ENCODE measurements at places on chromosomes 6 and 20. TPM values are rescaled to one million over a fixed set of nuclear protein-coding genes. Genes with fewer than 3 reads are reported as not detected.

DNA sequence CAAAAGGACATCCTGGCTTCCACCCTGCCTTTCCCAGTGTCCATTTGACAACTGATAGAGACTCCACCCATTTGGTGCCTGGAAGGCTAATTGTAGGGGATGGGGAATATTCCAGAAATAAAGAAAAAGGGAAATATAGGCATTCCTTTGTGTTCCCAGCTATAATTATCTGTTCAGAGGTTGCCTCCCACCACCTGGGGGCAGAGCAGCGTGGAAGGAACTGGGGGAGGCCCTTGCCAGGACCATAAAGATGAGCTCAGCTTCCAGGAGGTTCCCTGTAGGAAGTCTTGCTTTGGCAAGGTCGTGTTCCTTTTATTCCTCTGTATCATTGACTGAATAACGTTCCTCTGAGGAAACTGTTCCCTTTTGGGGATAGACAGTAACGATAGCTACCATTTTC is 214.7 kb downstream of the TFAP2C start:
- DNase-seq, result no peak

C6orf15 gene
- total RNA-seq, result not detected

DNA sequence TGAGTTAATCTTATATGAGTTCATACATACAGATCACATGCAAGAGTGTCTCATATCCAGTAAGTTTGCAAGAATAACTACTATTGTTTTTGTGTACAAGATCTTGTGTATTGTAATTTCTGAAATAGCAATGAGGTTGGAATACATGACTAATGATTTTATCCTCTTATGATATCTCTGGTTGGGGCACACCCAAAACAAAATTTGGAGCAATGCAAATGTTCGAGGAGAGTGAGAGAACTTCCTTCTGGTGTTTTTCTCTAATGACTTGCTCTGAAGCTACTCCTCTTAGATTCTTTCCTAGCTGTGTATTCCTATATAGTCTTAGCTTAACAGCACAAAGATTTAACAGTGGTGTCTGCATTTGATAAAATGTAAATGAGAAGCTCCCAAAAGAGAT is 252.5 kb downstream of the LAMA2 start:
- no peak for DNase-seq

IRF4 gene
- 0.27 TPM for total RNA-seq

GRCh38 chr20:23343590-23343989 is 7.0 kb upstream of the NXT1 start:
- DNase-seq, result no peak

DNA sequence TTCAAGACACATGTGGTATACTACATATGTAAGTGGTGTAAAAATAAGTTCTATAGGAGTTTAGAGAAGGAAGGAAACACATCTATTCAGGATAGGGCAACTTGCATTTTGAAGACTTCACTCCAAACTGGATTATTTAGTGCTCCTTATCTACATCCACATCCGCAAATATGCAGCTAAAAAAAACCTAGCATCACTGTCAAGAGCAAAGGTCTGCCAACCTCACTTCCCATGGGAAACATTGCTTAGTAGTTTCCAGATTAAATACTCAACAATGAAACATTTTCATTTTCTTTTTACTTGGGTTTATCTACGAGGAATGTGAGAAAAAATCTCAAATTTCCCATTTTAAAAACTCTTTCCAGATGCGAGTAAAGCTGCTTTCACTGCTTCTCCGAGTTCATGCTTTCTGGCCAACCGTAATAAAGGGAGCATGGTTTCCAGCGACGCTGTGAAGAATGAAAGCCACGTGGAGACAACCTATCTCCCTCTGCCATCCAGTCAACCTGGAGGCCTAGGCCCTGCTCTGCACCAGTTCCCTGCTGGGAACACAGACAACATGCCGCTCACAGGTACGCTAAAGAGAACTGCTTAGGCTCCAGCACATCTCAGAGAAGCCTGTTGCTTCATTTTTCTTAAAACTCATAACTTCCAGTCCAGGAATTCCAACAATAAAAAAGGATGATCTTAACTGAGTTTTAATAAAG is 48.2 kb downstream of the RFX6 start:
- DNase-seq, result no peak

BPIFB1 gene
- 0.45 TPM for total RNA-seq

- DNase-seq, result no peak
These were observed 62.1 kb downstream of the CEBPB start for GRCh38 chr20:50252701-50253100.

DNA sequence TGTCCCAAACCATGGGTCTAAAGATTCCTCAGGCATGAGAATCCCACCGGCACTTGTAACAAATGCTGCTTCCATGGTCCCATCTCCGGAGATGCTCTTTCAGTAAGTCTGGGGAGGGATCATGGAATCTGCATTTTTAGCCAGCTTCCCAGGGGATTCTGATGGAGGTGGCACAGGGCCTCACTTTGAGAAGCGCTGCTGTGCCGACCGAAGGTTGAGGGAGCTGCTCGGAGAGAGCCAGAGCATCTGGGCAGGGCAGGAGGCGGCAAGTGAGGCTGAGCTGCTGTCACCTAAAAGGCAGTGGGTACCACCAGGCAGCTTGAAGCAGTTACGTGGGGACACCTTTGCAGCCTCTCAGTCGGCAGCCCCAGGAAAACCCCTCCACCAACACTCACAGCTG is 100.2 kb upstream of the CDYL start:
- no peak for DNase-seq

OLIG3 gene
- total RNA-seq, result 1.2 TPM

GRCh38 chr6:46967826-46968349 is 46.1 kb upstream of the ADGRF5 start:
- DNase-seq, result no peak

DNA sequence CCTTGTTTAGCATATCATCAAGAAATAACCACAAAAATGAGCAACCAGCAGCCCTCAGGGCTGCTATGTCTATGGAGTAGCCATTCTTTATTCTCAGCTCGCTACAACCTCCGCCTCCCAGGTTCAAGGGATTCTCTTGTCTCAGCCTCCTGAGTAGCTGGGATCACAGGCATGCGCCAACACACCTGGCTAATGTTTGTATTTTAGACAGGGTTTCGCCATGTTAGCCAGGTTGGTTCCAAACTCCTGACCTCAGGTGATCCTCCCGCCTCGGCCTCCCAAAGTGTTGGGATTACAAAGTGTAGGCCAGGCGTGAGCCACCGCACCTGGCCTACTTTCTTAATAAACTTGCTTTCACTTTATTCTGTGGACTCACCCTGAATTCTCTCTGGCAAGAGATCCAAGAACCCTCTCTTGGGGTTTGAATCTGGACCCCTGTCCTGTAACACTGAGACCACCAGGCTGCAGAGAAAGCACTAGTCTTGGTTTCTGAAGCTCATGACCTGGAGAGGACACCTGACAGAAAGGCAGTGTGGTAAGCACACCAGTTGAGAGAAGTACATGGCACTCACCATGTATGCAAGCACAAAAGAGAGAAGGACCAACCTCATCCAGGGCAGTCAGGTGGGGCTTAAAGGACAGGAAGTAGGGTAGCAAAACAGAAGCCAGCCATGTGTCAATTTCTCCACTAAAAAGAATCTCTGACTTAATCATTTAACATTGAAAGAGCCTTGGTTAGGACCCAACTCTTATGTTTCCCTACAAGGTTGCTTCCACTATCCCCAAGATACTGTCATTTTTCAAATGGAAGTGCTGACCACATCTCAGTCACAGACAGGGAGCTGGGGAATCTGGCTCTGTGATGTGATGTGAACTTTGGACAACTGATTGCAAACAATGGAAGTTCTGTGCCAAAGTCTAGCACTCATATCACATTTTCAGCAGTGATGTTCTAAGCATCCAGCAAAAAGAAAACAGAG is 97.4 kb upstream of the DST start:
- DNase-seq, result no peak

LY6G6D gene
- total RNA-seq, result not detected

GRCh38 chr6:45445364-45445748 is 67.6 kb upstream of the SUPT3H start:
- no peak for DNase-seq

- no peak for DNase-seq
These were observed 12.7 kb downstream of the SAYSD1 start for GRCh38 chr6:39102071-39102820.

- no peak for DNase-seq
These were observed 6.0 kb downstream of the RNF24 start for GRCh38 chr20:4009309-4009708.

DNA sequence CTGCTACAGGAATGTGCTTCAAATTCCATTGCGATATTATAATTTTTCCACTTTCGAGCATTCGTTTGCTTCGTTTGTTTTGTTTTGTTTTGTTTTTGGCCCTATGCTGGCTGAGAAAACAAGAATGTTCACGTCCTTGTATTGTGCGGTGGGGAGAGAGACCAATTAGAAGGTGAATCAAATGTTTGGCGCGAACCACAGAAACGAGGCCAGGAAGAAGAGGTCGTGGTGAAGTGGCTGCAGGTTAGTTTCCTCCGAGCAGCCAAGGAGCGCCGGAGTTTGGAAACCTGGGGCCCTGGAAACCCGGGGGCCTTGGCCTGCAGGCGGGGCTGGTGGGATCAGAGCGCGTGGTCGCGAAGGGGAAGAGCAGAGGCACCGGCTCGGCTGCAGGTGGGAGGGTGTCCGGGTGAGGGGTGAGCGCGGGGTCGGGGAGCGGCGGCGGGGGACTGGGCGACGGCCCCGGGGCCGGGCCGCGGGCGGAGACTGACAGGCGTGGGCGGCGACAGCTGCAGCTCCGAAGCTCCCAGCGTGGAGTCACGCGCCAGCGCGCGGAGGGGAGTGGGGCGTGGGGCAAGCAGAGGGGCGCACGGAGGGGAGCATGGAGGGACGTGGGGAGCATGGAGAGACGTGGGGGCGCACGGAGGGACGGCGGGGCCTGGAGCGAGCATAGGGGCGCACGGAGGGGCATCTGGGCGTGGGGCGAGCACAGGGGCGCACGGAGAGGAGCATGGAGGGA is 141.5 kb upstream of the PDE10A start:
- no peak for DNase-seq

DNA sequence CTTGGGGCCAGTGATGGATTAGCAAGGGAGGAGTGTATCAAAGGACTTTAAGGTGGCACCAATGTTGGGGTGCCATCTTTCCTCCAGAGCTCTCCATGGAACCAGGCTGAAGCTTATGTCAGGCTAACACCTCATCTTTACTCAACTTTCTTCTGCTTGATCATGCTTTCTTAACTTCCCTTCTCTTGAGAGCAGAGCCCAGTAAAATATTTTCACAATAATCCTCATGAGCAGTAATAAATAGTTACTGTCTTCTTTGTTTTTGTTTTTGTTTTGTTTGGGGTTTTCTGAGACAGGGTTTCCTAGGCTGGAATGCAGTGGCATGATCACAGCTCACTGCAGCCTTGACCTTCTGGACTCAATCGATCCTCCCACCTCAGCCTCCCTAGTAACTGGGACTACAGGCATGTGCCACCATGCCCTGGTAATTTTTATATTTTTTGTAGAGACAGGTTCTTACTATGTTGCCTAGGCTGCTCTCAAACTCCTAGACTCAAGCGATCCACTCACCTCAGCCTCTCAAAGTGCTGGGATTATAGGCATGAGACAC is 127.9 kb upstream of the TOP1 start:
- DNase-seq, result no peak

CYP39A1 gene
- 8.5 TPM for total RNA-seq

- peak; percentile 15 for DNase-seq
These were observed at the start of gene LAMA2 for GRCh38 chr6:128882991-128883611. Gene LAMA2 (plus strand): TSS chr6:128883138. CDS start chr6:128883246, 108 bp downstream.

- DNase-seq, result no peak
These were observed 49.2 kb downstream of the RNGTT start for GRCh38 chr6:88914180-88914579.

FIG4 gene
- 32.8 TPM for total RNA-seq

GRCh38 chr6:41642960-41643898 is 5.0 kb downstream of the MDFI start:
- DNase-seq, result no peak

GRCh38 chr20:63701329-63702035 is 5.0 kb downstream of the TNFRSF6B start:
- no peak for DNase-seq

- no peak for DNase-seq
These were observed 188.6 kb downstream of the ZDHHC14 start for GRCh38 chr6:157569543-157569942.

MYB gene
- 9.0 TPM for total RNA-seq

DNA sequence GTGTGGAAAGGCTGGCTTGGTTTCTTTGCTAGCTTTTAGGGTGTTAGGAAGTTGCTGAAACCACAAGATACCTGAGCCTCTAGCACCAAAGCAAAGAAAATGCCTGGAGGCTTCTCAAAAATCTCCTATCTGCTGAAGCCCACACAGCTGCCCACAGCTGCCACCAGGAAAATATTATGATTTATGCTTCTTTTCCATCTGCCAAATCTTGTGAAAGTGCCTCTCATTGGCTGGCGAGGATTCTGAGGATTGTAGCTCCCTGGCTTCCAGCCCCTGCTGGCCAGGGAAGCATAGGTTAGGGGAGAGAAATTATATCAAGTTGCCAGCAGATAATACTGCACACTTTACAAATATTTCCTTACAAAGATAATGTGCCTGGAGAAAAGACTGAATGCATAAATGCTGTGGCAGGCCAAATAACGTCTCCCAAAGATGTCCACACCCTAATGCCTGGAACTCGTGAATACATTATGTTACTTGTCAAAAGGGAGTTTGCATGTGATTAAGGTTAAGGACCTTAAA is 98.4 kb downstream of the MRPL14 start:
- no peak for DNase-seq

GRCh38 chr6:141467881-141468280 is 664.8 kb upstream of the GJE1 start:
- no peak for DNase-seq

DNA sequence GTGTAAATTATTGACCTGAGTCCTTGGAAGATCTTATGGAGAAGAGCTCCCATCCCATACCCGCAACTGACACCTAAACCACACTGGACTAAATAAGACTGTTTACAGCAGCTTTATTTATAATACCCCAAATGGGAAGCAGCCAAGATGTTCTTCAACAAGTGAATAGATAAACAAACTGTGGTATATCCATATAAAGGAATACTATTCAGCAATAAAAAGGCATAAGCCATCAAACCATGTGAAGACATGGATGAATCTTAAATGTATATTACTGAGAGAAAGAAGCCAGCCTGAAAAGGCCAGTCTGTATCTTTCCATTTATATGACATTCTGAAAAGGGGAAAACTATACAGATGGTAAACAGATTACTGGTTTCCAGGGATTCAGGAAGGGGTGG is 212.7 kb downstream of the TPBG start:
- DNase-seq, result no peak

DNA sequence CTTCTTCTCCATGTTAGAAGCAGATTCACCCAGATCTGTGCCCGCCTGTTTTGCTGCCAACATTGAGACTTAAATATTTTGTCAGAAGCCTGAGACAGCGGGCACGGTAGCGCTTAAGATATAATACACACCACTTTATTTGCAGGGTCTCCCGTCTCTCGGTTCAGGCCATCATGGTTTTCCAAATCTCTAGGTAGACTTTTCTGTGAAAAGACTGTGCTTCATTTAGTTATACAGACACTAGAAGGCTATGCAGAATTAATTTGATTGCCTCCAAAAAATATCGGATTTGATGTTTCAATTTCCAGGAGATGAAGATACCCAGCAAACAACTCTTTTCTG is 598 bp downstream of the TBP start:
- no peak for DNase-seq

SLC2A10 gene
- 8.0 TPM for total RNA-seq

All from cerebellum (tissue), 4 donors.